ENCODE measurements at places on chromosomes 3 and 15. TPM values are rescaled to one million over a fixed set of nuclear protein-coding genes. Genes with fewer than 3 reads are reported as not detected.
A peak's percentile ranks its signal among the peaks of the same experiment; 100 is the strongest.

The ZNF710 gene
- 32.3 TPM for total RNA-seq

The FBXW12 gene
- not detected for total RNA-seq

The ZDHHC23 gene
- total RNA-seq: 4.5 TPM

GRCh38 chr3:171345107-171345843 lies 114.9 kb downstream of the TNIK start:
- no peak for DNase-seq

GRCh38 chr3:58639842-58640241 lies 26.7 kb downstream of the FAM3D start:
- no peak for DNase-seq

DNA sequence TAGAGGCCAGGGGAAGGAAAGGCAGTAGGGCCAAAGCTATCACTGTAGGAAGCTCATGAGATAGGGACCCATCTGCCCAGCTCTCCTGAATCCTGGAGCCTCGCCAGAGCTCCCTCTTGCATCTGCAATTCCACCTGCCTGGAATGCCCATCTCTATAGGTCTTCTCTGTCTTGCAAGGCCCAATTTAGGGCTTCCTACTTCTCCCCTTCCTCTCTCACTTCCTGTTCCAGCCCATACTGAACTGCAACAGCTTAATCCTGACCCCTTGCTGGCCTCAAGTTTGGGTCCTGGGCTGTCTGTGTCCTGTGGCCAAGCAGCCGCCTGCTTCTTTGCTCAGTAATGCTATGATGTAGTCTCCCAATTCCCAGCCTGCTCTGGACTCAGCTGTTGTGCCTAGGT lies 3.6 kb upstream of the PTPN23 start:
- DNase-seq: no peak

GRCh38 chr3:188153437-188154013 lies 432 bp upstream of the LPP start:
- no peak for DNase-seq

DNA sequence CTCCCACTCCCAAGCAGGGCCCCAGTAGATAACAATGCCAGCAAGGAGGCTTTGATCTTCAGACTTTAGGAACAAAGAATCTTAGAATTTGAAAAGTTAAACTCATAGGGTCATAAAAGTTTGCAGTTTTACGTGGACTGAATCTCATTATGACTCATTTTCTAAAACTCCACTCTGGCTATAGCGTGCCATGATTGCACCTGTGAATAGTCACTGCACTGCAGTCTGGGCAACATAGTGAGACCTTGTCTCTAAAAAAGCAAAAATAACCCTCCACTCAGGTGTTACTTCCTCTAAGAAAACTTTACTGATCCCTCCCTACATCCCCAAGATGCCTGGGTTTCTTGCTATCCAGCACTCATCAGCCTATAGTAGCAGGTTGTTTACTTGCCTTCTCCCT lies 104.5 kb downstream of the IL20RB start:
- DNase-seq: no peak

DNA sequence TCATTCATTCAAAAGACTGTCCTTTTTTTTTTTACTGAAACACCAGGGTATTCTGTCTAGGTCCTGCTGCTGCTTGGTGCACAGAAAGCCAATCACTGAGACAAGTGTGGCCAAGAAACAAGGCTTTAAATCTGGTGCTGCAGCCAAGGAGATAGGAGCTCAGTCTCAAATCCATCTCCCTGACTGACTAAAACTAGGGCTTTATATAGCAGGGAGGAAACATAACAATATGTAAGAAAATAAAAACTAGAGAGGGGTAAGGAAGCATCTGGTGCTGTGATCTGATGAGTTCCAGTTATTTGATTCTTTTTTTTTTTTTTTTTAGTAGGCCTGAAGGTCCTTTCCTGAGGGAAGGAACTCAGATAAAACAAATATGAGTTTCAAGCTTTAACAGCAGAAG lies 139.8 kb downstream of the ATG7 start:
- no peak for DNase-seq

The DENND4A gene
- total RNA-seq: 59.3 TPM

The ZNF502 gene
- total RNA-seq: 1.00 TPM

GRCh38 chr3:39317571-39318169 lies 11.8 kb upstream of the CCR8 start:
- DNase-seq: no peak

The NEK10 gene
- total RNA-seq: 0.09 TPM

- DNase-seq: no peak
Measured at GRCh38 chr3:17040990-17041377, 156.2 kb downstream of the PLCL2 start.

DNA sequence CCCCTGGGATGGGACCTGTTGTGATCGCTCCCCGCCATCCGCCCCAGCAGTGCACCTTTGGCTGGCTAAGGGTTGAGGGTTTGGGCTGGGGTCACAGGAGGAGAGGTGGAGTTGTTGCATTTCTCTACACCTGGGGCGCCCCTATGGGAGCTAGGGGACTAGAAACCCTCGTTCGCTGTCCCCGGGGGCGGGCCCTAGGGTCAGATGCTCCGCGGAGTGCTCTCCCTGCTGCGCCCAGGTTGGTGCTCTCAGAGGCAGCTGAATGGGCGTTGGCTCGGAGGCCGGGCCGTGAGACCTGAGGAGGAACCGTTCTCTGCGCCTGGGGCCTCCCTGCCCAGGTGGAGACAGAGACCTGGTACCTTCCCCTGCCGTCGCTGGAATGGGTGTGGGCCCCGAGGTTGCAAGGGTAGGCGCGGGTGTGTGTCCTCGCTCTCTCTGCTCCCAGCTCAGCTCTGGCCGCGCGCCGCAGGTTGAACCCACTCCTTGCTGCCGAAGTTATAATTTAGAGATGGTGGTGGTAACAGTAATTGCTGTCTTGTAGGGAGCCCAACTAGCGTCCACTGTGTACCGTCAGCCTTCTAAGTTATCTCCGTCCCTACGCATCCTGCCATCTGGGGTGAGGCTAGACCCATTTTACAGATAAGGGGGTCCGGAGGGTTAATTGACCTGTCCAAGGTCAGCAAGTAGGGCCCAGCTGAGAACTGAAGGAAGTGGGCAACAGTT lies 965 bp downstream of the FLNB start:
- peak; percentile 69 for DNase-seq

DNA sequence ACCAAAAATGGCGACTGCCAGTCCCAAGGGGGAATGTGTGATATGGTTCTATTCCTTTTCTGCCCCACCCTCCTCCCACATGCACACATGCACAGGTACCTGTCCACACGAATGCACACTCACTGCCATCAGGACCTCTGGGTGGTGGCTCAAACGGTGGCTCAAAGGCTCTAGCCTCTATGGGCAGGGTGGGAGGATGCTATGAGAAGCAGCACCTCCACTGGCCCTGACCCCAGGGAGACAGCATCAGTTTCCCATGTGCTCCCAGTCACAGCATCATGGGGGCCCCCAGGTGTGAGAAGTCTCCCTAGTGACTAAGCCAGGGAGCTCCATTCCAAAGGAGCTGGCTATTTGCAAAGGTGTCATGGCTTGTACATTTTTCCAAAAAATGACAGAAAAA lies 15.9 kb downstream of the SEMA3G start:
- DNase-seq: no peak

GRCh38 chr15:59177317-59177660 lies 29.4 kb upstream of the LDHAL6B start:
- no peak for DNase-seq

GRCh38 chr3:57112206-57112605 lies 51.7 kb downstream of the SPATA12 start:
- DNase-seq: no peak

DNA sequence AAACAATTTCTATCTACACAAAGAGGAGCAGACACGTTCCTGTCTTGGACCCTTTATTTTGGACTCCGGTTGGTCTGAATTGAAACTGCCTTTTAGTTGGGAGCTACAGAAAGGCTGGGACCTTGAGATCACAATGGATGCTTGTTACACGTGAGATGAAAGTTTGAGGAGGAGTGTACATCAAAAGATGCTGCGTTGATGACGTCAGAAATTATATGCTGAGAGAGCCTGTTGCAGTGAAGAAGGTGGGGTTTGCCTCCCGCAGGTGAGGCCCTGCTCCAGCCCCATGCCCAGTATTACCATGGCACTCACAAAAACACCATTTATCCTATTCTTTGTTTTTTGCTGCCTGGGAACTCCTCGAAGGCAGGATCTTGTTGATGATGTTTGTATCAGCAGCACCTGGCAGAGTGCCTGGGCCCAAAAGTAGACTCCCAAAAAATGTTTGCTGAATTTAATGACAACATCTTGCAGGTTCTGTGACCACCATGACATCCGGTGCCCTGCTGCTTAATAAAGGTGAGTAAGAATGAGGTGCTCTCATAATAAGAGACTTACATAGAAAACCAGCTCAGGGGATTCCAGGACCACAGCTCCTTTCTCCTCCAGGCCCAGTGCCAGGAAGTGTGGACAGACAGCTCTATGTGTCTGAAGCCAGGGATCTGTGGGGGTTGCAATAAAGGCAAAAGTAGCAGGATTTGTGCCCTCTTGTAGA lies 136.1 kb upstream of the UBE2E1 start:
- no peak for DNase-seq

DNA sequence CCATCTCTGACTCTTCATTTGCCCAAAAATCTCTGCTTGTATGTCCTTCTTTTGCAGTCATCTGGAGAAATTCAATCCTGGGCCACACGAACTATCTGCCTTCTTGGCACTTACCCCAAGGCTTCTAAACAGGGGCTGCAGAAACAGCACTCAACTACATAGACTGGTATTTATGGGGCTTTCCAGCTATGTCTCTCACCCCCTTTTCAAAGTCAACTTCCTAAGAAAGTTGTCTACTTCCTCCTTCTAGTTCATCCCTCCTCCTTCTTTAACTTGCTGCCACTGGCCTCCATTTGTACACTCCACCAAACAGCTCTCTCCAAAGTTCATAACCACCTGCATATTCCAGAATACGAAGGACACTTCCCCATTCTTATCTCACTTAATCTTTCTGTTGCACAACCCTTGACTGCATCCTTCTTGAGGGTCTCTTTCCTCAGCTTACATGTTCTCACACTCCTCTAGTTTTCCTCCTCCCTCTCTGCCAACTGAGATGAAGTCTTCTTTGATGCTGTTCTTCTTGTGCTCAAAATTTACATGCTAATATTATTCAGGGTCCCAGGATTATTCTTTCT lies 55.2 kb downstream of the PLD1 start:
- DNase-seq: no peak
